Smooth muscle cell of the brain vasculature (primary cell): ENCODE measurements at places on chromosomes 4 and X.
A peak's percentile ranks its signal among the peaks of the same experiment; 100 is the strongest.

DNA sequence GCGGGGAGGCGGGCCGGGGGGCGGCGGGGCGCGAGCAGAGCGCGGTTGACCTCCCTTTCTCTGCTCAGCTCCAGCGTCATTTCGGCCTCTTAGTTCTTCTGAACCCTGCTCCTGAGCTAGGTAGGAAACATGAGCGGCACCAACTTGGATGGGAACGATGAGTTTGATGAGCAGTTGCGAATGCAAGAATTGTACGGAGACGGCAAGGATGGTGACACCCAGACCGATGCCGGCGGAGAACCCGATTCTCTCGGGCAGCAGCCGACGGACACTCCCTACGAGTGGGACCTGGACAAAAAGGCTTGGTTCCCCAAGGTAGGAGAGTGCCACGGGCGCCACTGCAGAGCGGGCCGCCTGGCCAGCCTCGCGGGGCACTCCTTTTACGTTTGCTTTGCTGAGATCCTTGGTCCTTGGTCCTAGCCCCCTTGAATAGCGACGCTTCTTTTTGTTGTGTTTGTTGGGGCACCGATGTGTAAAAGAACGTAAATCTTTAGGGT is at the start of gene HTATSF1:
Gene HTATSF1 (plus strand): TSS at position 37 of the 497 bp plus-strand sequence. CDS start 93 bp downstream, at position 130.
- DNase-seq: no peak

DNA sequence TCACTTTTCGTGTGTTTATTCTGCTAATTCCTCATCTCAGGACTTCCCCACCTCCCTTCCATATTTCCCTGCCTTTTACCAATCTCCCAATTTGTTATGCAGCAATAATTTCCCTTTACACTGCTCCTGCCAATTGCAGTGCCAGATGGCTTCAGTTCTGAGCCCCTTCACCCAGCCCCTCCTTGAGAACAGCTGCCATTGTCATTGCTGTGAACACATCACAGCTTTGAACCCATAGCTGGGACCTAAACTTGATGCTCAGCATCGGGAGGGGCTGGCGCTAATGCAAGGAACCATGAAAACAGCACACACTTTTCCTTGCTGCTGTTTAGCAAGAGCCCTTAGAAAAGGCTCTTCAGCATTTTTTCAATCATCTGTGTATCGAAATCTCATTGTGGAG is 104.9 kb downstream of the ALPK1 start:
- DNase-seq: no peak

DNA sequence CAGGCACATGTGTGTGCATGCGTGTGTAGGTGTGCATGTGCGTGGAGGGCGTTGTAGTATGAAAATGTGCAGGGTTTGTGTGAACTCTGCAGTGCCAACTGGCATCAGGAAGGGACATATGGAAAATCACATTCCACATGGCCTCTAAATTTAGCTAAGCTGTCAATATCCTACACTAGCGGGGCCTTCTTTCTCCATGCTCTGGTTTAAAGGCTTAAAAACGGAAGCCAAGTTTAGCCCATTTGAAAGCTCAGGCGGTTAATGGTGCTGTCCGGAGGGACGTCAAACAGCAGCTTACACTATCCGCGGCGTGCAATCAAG is 144.1 kb upstream of the NOCT start:
- no peak for DNase-seq

- DNase-seq: peak; percentile 49
These were observed 1649.8 kb upstream of the PCDH10 start for GRCh38 chr4:131499141-131499873.

DNA sequence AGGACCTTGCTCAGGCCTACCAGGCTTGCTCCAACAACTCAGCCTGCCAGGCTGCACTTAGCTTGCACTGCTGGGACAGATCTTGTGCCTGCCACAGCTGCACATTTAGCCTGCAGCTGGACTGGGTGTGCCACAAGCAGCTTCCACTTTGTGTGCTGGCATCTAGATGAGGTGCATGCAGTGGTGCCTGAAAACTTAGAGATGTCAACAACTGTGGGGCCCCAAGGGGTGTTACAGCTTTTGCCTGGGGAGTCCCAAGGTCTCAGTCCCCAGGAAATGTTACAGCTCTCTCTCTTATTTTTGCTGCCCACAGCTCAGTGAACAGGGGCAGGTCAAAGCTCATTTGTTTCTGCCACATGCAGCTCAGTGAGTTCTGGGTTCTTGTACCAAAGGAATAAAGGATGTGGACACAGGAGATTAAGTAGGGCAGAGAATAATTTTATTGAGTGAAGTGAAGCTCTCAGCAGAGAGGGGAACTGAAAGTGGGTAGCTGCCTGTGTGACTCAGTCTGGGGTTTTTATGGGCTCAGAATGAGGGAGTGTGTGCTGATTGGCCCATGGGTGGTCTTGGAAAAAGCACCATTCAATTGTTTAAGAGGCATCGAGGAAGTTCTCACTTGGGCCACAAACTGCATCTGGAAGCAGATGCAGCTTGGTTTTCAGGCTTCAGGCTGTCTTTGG is 828.3 kb downstream of the TECRL start:
- DNase-seq: no peak

- DNase-seq: peak; percentile 17
These were observed 11.0 kb downstream of the SUPT20HL1 start for GRCh38 chrX:24371391-24371972.

GRCh38 chr4:6324461-6324998 is 54.9 kb downstream of the WFS1 start:
- peak; percentile 17 for DNase-seq

GRCh38 chr4:143085659-143086058 is 99.1 kb upstream of the USP38 start:
- no peak for DNase-seq

DNA sequence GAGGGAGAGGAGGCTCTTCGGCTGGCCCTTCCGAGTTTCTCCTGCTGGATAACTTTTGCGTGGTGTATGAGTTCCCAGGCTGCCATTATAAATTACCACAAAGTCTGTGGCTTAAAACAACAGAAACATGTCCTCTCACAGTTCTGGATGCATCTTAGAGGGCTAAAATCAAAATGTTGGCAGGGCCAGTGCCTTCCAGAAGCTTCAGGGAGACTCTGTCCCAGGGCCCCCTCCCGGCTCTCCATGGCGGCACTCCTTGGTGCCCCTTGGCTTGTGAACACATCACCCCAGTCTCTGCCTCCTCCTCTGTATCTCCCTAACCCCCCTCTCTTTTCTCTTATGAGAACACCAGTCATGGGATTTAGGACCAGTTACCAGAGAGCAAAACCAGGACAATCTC is 23.3 kb upstream of the PPP2R2C start:
- no peak for DNase-seq

DNA sequence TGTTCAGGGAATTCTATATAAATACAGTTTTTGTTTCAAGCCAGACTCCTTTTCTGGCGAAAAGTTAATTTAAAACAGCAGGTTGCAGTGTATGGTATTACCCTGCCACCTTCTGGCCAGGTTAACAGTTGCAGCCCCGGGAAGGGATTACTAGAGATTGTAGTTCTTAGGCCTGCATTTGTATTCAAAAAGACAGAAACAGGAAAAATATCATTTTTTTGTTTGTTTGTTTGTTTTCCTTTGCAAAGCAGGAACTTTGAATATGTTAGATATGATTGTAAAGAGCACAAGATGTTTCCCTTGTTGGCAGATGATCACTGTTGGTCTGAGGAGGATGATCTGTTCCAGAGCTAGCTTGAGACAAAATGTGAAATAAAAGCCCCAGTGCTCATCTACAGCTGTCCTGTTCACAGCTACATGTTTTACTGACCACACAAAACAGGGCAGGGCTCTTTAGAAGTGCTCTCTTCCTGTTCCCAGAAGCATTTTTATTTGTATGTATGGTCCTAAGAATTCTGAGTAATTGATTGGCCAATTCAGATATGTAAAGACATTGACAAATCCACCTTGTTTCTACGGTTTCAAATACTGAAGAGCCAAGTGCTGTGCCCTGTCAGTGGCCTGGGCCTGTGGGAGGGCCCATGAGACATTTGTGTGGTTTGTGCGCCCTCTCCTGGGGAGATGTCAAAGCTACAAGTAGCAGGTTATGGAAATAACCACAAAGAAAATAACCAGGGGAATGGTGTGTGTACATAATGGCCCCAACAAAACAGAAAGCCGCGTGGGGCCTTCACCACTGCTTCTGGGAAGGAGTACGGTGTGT is 57.9 kb downstream of the CLDN22 start:
- peak; percentile 57 for DNase-seq
